ENCODE measurements at places on chromosomes 7 and 10. TPM values are rescaled to one million over a fixed set of nuclear protein-coding genes. Genes with fewer than 3 reads are reported as not detected.

RNF32 gene
- not detected for total RNA-seq

SPRN gene
- total RNA-seq: not detected

GPR26 gene
- not detected for total RNA-seq

PPP3CB gene
- total RNA-seq: 47.7 TPM

SAMD9 gene
- total RNA-seq: 15.3 TPM

ANKRD61 gene
- not detected for total RNA-seq

ZNF467 gene
- total RNA-seq: 0.28 TPM

RPS24 gene
- total RNA-seq: 929 TPM

LIPM gene
- not detected for total RNA-seq

ETV1 gene
- 1.1 TPM for total RNA-seq

DOCK1 gene
- total RNA-seq: 1.3 TPM

NRP1 gene
- 0.33 TPM for total RNA-seq

CRHR2 gene
- total RNA-seq: not detected

FOXL3 gene
- total RNA-seq: not detected

SLC29A4 gene
- total RNA-seq: 0.52 TPM

SUN3 gene
- not detected for total RNA-seq

HOXA1 gene
- total RNA-seq: 0.36 TPM

CTAGE8 gene
- total RNA-seq: 0.31 TPM

ACHE gene
- 0.64 TPM for total RNA-seq

ADRB1 gene
- total RNA-seq: 1.6 TPM

PHYH gene
- total RNA-seq: 4.4 TPM

KEL gene
- not detected for total RNA-seq

ASIC3 gene
- 4.7 TPM for total RNA-seq

FKBP14 gene
- 20.6 TPM for total RNA-seq

LIPF gene
- total RNA-seq: not detected

GALNT17 gene
- total RNA-seq: not detected

PTF1A gene
- not detected for total RNA-seq

TRIM56 gene
- total RNA-seq: 54.8 TPM

ADCY1 gene
- total RNA-seq: 0.10 TPM

PDE1C gene
- 0.12 TPM for total RNA-seq

PRTFDC1 gene
- total RNA-seq: 0.69 TPM

CDHR3 gene
- total RNA-seq: not detected

NCF1 gene
- total RNA-seq: 48.8 TPM

TUBAL3 gene
- total RNA-seq: 0.19 TPM

IFIT1B gene
- not detected for total RNA-seq

PAX4 gene
- total RNA-seq: not detected

C1QL3 gene
- 0.38 TPM for total RNA-seq

CHST15 gene
- total RNA-seq: 0.95 TPM

ZRANB1 gene
- 16.6 TPM for total RNA-seq

ZNF655 gene
- 115 TPM for total RNA-seq

PARD3 gene
- total RNA-seq: not detected

SND1 gene
- 347 TPM for total RNA-seq

GJC3 gene
- not detected for total RNA-seq

GDF2 gene
- total RNA-seq: not detected

DPP6 gene
- total RNA-seq: not detected

VTI1A gene
- total RNA-seq: 90.5 TPM

CPN1 gene
- not detected for total RNA-seq

JCAD gene
- total RNA-seq: 0.69 TPM

FANK1 gene
- total RNA-seq: not detected

TMEM270 gene
- not detected for total RNA-seq

LOXL4 gene
- not detected for total RNA-seq

ITGB8 gene
- 1.3 TPM for total RNA-seq

UNCX gene
- not detected for total RNA-seq

PYROXD2 gene
- 7.2 TPM for total RNA-seq

ATE1 gene
- 27.7 TPM for total RNA-seq

PAPOLB gene
- 0.10 TPM for total RNA-seq

IGF2BP3 gene
- total RNA-seq: 0.95 TPM

AS3MT gene
- total RNA-seq: 0.43 TPM

SEMA3E gene
- not detected for total RNA-seq

All from natural killer cell treated with Interleukin-12 subunit alpha and Interleukin-12 subunit beta and Interleukin-15 and Interleukin-18, amount 100 ng/mL, for 72 hours (primary cell).